ENCODE measurements at places on chromosomes 2 and 18. TPM values are rescaled to one million over a fixed set of nuclear protein-coding genes. Genes with fewer than 3 reads are reported as not detected.

DNA sequence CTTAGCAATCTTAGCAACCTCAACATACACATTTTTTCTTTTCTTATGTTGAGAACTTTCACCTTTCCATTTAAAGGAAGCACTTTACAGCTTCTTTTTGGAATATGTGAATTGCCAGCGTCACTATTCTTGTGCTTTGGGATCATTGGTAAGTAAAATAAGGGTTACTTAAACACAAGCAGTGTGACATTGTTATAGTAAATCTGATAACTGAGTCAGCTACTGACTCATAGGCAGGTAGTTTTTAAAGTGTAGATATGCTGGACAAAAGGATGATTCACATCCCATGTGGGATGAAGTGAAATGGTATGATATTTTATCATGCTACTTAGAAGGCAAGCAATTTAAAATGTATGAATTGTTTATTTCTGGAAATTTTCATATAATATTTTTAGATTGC is 637.2 kb downstream of the DCDC2C start:
- H3K27me3 ChIP-seq: no peaks in the 10 kb centered on the region
- H3K36me3 ChIP-seq: no peaks in the 10 kb centered on the region
- no peaks in the 10 kb centered on the region for H3K4me1 ChIP-seq
- no peak for DNase-seq

- H3K36me3 ChIP-seq: no peaks in the 10 kb centered on the region
- no peak overlapping the region for H3K27ac ChIP-seq
- H3K4me1 ChIP-seq: no peaks in the 10 kb centered on the region
- H3K27me3 ChIP-seq: no peaks in the 10 kb centered on the region
Measured at GRCh38 chr2:236671896-236672562, 102.4 kb downstream of the ACKR3 start.

- no peak overlapping the region for H3K4me3 ChIP-seq
- H3K4me1 ChIP-seq: no peaks in the 10 kb centered on the region
- no peak for DNase-seq
- no peaks in the 10 kb centered on the region for H3K36me3 ChIP-seq
Measured at GRCh38 chr2:64837116-64837731, 152.0 kb upstream of the SLC1A4 start.

DNA sequence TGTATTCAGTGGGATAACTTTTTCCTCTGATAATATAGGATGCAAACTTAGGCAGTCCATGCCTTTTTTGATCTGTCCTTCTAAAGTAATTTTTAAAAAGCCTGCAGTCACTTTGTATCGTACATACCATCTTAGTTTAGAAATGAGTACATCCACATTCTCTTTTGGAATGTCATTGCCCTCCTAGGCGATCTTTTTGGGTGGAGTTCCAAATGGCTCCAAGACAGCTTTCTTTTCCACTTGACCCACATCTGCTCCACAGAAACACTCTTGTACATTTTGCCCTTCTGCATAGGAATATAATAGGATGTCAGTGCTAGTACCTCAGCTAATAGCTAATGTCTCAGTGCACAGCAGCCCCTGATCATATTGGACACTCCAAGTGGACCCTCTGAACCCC is 21.8 kb upstream of the HTR2B start:
- no peaks in the 10 kb centered on the region for H3K36me3 ChIP-seq
- H3K27me3 ChIP-seq: no peaks in the 10 kb centered on the region

DNA sequence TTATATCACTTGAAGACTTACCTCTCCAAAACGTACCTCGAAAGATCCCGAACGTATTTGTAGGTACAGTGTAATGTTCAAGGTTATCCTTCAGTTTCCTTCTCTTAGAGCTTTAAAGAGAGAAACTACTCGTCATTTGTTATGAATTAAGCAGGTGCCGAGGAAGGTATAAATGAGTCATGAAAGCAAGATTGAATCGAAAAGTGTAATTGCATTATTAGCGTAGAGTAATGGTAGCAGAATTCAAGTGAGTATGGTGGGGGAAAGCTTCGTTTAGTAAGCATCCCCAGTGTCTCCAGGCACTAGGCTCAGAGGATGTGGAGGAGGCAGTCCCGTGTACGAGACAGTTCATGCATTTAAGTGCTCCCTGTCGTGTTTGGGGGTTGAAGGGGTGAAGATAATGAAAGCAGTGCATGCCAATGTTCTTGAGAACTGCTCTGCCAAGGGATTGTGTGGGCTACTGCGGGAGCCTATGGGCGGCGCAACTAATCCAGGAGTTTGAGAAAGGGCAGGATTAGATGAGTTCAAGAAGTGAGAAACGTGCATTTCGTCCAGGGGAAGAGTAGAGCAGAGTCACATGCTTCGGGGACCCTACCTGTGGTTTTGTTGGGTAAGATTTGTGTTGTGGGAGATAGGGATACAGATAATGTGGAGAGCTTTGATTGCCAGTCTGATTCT is 858 bp downstream of the POLR1B start:
- H3K4me1 ChIP-seq: peaks cover 2% of the 10 kb centered on the region
- peaks cover 4% of the 10 kb centered on the region for H3K36me3 ChIP-seq
- DNase-seq: no peak

DNA sequence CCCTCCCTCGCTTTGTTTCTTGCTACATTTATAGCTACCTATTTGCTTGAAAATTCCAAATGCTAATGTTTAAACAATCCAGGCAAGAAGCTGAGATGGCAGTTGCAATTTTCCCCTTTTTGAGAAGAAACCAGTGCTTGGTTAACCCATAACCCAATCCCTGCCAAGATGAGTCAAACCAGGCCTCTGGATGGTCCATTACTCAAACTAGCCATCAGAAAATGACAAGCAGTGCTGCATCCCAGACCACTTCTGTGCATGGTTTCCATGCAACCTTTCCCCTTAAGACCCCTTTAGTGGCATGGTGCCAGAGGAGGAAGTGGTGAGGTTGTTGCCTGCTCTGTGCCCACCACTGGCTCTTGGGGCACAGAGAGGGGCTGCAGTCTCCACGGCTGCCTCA is 131.2 kb upstream of the RMP24 start:
- H3K36me3 ChIP-seq: no peaks in the 10 kb centered on the region
- no peak overlapping the region for H3K27ac ChIP-seq
- no peaks in the 10 kb centered on the region for H3K27me3 ChIP-seq
- no peaks in the 10 kb centered on the region for H3K4me1 ChIP-seq
- no peak for DNase-seq
- no peak overlapping the region for H3K4me3 ChIP-seq

DNA sequence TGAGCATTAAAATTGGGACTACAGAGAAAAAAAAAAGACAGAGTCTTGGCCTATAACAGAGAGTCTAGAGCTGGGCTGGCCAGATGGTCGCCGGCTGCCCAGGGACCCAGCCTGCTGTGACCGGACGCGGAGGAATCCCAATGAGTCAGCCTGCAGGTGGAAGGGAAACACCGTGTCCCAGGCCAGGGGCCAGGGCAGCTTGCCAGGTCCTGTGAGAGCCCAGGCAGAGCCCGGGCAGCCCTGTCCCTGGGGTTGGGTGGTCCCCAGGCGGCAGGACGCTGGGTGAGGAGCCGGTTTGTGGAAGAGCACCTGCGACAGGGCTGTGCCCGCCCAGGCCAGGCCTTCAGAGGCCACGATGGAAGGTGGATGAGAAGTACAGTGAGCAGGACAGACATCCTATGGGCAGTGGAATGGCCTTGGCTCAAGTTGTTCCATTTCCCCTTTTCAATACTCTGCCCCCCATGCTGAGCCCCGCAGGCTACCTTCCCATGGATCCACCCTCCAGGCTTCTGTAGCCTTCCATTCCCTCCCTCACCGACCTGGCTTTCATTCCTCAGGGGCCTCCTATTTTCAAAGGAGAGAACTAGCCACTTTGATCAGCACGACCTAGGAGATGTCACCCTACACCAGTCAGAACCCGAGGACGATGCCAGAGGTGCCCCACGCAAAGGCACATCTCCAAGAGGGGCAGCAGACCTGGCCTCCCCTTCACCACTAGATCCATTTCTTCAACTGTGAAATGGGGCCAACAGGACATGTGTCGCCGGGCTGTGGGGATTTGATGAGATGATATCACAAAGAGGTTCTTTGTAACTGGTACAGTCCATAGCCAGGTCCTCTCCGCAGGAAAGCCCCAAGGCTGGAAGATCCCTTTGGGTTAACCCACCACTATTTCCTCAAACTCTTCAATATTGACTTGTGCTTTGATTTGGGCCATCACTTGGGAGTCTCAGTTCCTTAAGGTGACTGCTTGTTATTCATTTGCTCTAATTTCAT is 87.5 kb downstream of the POLR1A start:
- H3K36me3 ChIP-seq: no peaks in the 10 kb centered on the region
- H3K27ac ChIP-seq: no peak overlapping the region
- peaks cover 4% of the 10 kb centered on the region for H3K4me1 ChIP-seq

GRCh38 chr18:9353596-9353995 is 19.0 kb downstream of the TWSG1 start:
- H3K36me3 ChIP-seq: no peaks in the 10 kb centered on the region
- no peak for DNase-seq
- H3K4me1 ChIP-seq: no peaks in the 10 kb centered on the region
- no peaks in the 10 kb centered on the region for H3K27me3 ChIP-seq

DNA sequence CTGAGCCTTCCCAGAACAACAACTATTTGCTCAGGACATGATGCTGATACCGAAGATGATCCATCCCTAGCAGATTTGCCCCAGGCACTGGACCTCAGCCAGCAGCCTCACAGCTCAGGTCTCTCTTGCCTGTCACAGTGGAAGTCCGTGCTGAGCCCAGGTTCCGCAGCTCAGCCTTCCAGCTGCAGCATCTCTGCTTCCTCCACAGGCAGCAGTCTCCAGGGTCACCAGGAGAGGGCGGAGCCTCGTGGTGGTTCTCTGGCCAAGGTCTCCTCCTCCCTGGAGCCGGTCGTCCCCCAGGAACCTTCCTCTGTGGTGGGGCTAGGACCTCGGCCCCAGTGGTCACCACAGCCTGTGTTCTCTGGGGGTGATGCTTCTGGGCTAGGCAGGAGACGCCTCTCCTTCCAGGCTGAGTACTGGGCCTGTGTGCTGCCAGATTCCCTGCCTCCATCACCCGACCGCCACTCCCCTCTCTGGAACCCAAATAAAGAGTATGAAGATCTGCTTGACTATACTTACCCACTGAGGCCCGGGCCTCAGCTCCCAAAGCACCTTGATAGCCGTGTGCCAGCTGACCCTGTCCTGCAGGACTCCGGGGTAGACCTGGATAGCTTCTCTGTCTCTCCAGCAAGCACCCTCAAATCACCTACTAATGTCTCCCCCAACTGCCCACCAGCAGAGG is 15.4 kb downstream of the CEP68 start:
- H3K4me1 ChIP-seq: no peaks in the 10 kb centered on the region
- H3K27me3 ChIP-seq: no peaks in the 10 kb centered on the region
- no peak overlapping the region for H3K4me3 ChIP-seq
- H3K27ac ChIP-seq: no peak overlapping the region
- H3K36me3 ChIP-seq: peaks cover 14% of the 10 kb centered on the region

- no peak overlapping the region for H3K4me3 ChIP-seq
- no peaks in the 10 kb centered on the region for H3K36me3 ChIP-seq
- no peak overlapping the region for H3K27ac ChIP-seq
- no peak for DNase-seq
- H3K27me3 ChIP-seq: no peaks in the 10 kb centered on the region
- no peaks in the 10 kb centered on the region for H3K4me1 ChIP-seq
Measured at GRCh38 chr2:225103737-225104141, 61.5 kb upstream of the DOCK10 start.

DNA sequence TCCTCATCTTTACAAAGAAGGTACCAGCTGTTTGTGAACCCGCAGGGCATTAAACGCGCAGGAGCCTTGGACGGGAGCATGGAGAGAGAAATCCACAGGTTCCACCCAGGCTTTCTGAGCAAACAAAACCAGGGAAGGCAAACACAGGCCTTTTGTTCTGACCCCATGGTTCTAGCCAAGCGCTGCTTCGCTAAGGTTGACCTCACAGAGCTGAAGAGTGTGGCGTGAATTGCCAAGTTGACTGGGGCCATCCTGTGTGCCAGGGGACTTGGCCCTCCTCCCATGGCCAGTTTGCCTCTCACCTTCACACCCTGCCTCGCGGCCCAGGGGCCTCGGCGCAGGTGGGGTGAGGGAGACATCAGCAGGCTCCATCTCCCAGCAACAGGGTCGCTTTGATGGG is 74.1 kb downstream of the VAPA start:
- no peak overlapping the region for H3K27ac ChIP-seq
- H3K4me1 ChIP-seq: no peaks in the 10 kb centered on the region
- H3K36me3 ChIP-seq: no peaks in the 10 kb centered on the region

DNA sequence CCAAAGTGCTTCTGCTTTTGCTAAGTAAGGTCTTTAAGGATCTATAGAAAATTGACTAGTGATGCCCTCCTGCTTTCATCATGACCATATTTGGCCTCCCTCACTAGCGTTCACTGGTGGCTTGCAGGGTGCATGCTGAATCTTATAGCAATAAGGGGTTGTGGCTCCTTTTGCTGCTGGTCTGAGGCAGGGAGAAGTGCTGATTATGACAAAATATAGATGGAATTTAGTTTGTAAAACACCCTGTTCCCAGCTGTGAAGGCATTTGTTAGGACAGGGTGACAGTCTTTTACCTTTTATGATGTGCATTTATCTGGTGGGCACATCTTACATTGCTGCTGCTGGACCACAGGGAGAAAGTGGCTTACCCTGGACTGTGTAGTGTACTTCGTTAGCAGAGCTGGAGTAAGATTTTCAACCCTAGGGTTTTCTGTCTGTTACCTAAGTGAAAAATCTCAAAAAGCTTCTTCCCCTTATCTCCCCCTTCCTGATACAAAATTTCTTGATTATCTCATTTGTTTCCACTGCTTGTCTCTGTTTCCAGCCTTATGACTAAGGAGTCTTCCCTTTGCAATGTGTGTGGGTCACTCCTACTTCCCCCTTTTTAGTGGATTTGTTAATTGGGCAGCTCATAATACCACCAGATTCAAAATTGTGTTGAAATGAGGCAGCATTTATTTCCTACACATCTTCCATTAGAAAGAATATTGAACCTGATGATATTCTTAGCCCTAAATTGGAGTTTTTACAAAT is 21.2 kb upstream of the RPL37A start:
- H3K36me3 ChIP-seq: peaks cover 8% of the 10 kb centered on the region
- no peak for DNase-seq
- no peaks in the 10 kb centered on the region for H3K4me1 ChIP-seq
- H3K27ac ChIP-seq: no peak overlapping the region
- H3K4me3 ChIP-seq: no peak overlapping the region
- H3K27me3 ChIP-seq: no peaks in the 10 kb centered on the region

- H3K27ac ChIP-seq: peak overlapping the region; percentile 83
- H3K4me1 ChIP-seq: peaks cover 16% of the 10 kb centered on the region
- peak; percentile 65 for DNase-seq
Measured at GRCh38 chr18:77101410-77102258, 30.9 kb downstream of the MBP start.

GRCh38 chr18:54119524-54120019 is 104.9 kb downstream of the MBD2 start:
- no peak overlapping the region for H3K27ac ChIP-seq
- DNase-seq: peak; percentile 48
- peak overlapping the region; percentile 57 for H3K4me3 ChIP-seq
- H3K36me3 ChIP-seq: no peaks in the 10 kb centered on the region
- H3K27me3 ChIP-seq: no peaks in the 10 kb centered on the region

GRCh38 chr2:102801098-102801718 is 39.4 kb downstream of the TMEM182 start:
- H3K4me1 ChIP-seq: no peaks in the 10 kb centered on the region
- H3K36me3 ChIP-seq: no peaks in the 10 kb centered on the region
- H3K27me3 ChIP-seq: no peaks in the 10 kb centered on the region

GRCh38 chr2:152221839-152222238 is 46.3 kb upstream of the STAM2 start:
- H3K27ac ChIP-seq: no peak overlapping the region
- H3K4me1 ChIP-seq: no peaks in the 10 kb centered on the region
- no peaks in the 10 kb centered on the region for H3K36me3 ChIP-seq
- no peak overlapping the region for H3K4me3 ChIP-seq
- H3K27me3 ChIP-seq: no peaks in the 10 kb centered on the region
- DNase-seq: no peak

LIPT1 gene
- 12.2 TPM for polyA plus RNA-seq

TTN gene
- polyA plus RNA-seq: 0.02 TPM

SMYD1 gene
- not detected for polyA plus RNA-seq

TBR1 gene
- not detected for polyA plus RNA-seq

MYO7B gene
- polyA plus RNA-seq: 22.2 TPM

TUBA3E gene
- polyA plus RNA-seq: not detected
